ENCODE measurements at places on chromosomes 12 and 14.

DNA sequence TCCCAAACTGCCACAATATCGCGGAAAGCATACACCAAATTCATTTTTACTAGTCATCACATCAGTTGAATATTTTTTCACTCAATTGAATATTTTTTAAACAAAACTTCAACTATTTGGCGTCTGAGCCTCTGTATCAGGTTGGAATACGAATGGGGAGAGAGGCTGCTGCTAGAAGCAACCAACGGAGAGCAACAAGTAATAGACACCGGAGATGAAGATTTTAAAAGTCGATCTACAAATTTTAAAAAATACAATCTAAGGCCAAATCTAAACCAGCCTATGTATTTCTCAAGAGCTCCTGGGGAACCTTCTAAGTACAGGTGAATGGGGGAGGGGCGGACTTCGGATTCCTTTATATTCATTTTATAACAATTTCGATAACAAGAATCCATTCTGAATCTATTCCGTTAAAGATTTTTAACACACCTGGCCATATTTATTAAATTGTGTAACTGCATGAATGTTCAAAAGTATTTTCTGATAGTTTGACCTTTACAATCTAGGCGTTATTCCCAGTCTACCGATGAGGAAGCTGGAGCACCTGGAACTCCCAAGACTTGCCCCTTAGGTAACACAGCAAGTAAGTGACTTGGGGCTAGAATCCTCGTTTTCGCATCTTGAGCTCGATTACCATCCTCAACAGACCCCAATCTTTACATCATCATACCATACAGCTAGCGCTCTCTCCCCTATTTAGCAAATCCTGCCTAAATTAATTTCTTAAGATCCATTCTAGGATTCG lies 1.2 kb downstream of the GNPNAT1 start:
- DNase-seq: peak; percentile 32

DNA sequence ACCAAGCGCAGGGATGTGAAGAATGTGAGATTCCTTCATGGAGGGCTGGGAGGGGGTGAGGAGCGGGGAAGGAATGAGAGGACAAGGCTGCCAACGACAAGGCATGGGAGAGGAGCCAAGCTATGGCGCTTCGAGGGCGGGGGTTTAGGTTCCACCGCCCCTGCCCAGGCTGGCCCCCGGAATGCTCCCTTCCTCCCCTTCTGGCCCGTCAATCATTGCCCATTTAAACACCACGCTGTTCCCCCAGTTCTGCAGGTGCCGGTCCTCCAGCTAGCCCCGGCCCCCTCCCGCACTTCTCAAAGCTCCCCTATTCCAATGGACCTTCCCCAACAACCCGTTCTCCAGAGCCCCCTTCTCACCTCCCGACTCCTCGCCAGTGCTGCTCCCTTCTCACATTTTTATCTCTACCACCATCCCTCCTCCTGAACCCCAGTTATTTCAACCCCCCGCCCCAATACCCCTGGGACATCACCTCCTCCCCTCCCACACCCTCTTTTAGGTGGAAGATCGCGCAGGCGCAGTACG lies 428 bp downstream of the RNF41 start:
- DNase-seq: no peak

DNA sequence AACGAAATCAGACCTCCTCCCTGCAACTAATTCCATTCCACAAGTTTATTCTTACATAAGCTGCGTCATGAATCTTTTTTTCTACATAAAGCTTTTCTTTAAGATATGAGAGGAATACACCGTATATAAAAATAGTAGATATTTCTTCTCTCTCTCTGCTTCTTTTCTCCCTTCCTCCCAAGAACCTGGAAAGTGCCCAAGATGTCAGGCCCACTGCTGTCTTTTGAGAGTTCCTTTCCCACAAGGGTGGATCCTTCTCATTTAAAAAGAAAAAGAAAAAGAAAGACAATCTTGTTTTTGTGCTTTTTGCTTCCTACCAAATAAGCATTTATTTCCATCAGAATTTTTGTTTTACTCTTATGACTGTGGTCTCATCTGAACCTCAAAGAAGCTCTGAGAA lies 11.0 kb downstream of the TESPA1 start:
- no peak for DNase-seq

GRCh38 chr12:60402996-60403395 lies 807.2 kb downstream of the SLC16A7 start:
- no peak for DNase-seq

- peak; percentile 33 for DNase-seq
Measured at GRCh38 chr12:93727195-93727811, 50.1 kb downstream of the CRADD start.

- DNase-seq: no peak
Measured at GRCh38 chr12:131852551-131853299, 24.5 kb downstream of the MMP17 start.

DNA sequence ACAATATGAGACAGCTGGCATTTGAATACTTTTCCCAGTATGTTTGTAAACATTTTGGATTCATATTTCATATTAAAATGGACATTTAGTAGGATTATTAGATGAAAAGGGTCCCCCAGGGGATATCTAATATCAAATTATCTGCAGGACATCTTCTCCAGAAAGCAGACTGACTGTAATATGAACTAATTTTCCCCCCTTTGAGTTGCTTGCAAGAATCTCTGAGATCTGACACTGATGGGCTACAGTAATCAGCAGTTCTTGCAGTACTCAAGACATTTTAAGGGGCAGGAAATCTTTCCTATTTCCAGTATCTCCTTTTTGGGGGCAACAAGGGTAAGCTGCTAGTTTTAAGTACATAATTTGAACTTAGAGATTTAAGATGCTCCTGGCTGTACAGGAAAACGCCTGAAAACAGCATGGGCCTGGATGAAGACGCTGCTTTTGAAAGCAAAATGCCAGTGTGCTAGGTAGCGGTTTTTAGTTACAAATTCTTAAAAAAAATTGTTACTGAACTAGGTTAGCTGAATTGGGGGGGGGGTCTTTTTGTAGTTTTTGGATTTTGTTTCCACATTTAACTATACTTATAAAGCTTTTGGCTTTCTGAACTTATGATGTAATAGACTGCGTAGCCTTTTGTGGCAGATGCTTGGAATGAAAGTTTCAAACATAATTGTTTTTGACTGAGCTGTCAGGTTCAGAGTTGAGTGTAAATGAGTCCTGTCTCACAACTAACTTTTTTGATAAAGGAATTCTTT lies 2.2 kb downstream of the FRMD6 start:
- no peak for DNase-seq

DNA sequence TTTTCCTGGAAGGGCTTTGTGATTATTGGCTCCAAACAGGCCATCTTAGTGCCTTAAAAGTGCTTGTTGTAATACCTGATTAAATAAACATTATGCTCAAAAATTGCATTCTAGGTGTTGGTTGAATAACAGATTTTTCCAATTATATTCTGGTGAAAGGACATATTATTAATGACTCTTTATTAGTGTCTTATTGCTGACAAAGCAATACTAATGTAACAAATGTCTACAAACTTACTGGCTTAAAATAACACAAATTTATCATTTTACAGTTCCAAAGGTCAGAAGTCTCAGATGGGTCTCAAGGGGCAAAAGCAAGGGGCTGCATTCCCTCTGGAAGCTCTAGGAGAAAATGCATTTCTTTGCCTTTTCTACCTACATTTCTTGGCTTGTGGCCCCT lies 86.9 kb upstream of the CPM start:
- DNase-seq: no peak

Measured in large intestine (tissue), 12 donors.